ENCODE measurements at places on chromosomes 2 and 18.
A peak's percentile ranks its signal among the peaks of the same experiment; 100 is the strongest.

GRCh38 chr2:38508311-38509039 lies 94.3 kb downstream of the HNRNPLL start:
- no peaks in the 10 kb centered on the region for H3K36me3 ChIP-seq
- no peak overlapping the region for H3K4me3 ChIP-seq
- DNase-seq = peak; percentile 96
- no peak overlapping the region for H3K27ac ChIP-seq
- no peaks in the 10 kb centered on the region for H3K27me3 ChIP-seq

DNA sequence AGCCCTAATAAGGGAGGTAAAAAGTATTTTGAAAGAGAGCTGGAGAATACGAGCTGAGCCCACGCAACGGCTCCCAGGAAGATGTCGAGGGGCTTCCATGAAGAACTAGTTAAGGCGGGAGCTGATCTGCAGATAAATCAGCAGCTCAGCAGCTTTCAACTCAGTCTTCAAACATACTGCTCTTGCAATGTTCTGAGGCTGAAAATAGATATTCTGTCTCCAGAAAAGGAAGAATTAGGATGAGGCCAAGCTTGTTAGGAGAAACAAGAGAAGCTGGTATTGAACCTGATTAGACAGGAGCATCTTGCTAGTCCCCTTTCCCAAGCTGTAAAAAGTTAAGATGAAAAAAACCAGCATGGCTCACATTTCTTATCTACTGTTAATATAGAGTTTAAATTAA lies 91.1 kb downstream of the AFF3 start:
- no peak for DNase-seq
- H3K36me3 ChIP-seq = no peaks in the 10 kb centered on the region
- no peaks in the 10 kb centered on the region for H3K4me1 ChIP-seq
- H3K27ac ChIP-seq = no peak overlapping the region

DNA sequence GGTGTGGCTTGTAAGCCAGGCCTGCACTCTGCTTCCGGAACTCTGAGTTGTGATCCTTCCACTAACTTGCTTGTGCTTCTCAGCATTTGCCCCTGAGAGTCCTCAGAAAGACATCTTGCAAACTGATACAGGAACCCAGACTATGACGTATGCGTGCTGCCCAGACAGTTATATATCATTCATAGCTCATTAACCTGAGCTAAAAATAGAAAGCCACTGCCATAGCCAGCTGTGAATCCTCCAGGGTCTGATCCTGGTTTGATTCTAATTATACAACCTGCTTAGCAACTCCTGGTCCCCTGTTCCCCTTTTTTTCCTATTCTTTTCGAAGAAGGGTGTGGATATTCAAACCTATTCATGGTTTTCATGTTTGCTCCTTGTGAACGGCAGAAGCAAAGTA lies 63.7 kb downstream of the MARCHF4 start:
- DNase-seq = no peak
- H3K36me3 ChIP-seq = no peaks in the 10 kb centered on the region
- no peaks in the 10 kb centered on the region for H3K4me1 ChIP-seq
- H3K27ac ChIP-seq = no peak overlapping the region
- H3K4me3 ChIP-seq = no peak overlapping the region

- H3K4me1 ChIP-seq = no peaks in the 10 kb centered on the region
- H3K27me3 ChIP-seq = no peaks in the 10 kb centered on the region
- peak; percentile 46 for DNase-seq
These were observed 1105.8 kb upstream of the NXPH2 start for GRCh38 chr2:139885921-139886498.

DNA sequence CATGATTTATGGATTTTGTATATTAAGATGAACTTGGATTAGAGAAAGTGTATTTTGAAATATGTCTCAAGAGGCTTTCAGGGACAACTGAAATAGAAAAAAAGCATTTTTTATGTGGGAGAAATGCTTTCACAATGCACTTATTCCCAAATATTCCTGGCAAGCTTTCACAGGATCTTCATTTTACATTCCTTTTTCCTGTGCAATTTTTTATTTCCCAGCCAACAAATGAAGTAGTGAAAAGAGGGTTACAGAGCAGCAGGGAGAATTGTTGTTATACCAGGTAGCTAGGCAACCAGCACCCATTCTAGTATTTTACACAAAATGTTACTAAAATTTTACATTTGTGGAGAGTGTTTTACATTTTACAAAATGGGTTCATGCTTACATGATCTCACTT lies 167.0 kb upstream of the RPRM start:
- H3K27me3 ChIP-seq = no peaks in the 10 kb centered on the region
- no peak overlapping the region for H3K27ac ChIP-seq
- H3K36me3 ChIP-seq = no peaks in the 10 kb centered on the region
- H3K4me3 ChIP-seq = no peak overlapping the region
- no peaks in the 10 kb centered on the region for H3K4me1 ChIP-seq
- no peak for DNase-seq

DNA sequence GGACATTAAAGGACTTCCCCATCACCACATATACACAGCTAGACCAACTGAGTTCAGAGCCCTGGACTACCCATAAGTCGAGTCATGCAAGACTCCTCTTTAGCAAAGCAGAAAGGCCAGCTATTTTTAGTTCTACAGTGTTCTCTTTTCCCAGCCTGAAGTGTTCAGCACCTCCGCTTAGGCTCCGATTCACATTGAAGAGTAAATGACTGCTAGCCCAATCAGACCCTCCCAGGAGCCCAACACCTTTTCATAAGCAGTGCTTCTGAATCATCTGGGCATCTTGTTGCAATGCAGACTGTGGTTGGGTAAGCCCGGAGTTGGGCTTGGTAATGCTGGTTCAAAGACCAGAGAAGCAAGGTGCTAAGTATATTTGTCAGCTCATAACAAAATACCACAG lies 138.6 kb upstream of the MSH6 start:
- no peaks in the 10 kb centered on the region for H3K4me1 ChIP-seq
- no peaks in the 10 kb centered on the region for H3K36me3 ChIP-seq
- H3K4me3 ChIP-seq = no peak overlapping the region
- no peaks in the 10 kb centered on the region for H3K27me3 ChIP-seq
- H3K27ac ChIP-seq = no peak overlapping the region

- no peak overlapping the region for H3K4me3 ChIP-seq
- no peaks in the 10 kb centered on the region for H3K27me3 ChIP-seq
- H3K27ac ChIP-seq = no peak overlapping the region
- H3K4me1 ChIP-seq = no peaks in the 10 kb centered on the region
- H3K36me3 ChIP-seq = no peaks in the 10 kb centered on the region
These were observed 104.0 kb downstream of the CYRIA start for GRCh38 chr2:16561676-16562075.

DNA sequence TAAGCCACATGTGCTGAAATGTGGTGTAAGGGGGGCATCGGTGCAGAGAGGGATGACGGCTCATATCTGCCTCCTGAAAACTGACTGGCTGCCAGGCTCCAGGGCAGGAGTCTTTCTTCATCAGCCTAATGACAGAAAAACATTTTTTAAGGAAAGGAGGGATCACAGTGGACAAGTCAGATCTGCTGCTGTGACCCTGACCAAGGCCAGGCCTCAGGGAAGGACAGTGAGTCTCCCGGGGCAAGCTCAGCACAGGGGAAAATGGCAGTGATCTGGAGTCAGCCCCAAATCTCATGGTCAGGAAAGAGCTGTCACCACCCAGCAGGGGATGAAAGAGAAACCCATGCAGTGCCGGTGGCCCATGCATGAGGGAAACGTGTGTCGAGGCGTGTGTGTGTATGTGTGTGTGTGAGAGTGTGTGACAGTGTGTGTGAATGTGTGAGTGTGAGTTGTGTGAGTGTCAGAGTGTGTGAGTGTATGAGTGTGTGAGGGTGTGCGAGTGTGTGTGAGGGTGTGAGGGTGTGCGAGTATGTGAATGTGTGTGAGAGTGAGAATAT lies 134.5 kb downstream of the INHBB start:
- H3K36me3 ChIP-seq = no peaks in the 10 kb centered on the region
- no peaks in the 10 kb centered on the region for H3K27me3 ChIP-seq
- no peak for DNase-seq
- no peaks in the 10 kb centered on the region for H3K4me1 ChIP-seq
- H3K27ac ChIP-seq = no peak overlapping the region
- H3K4me3 ChIP-seq = no peak overlapping the region

DNA sequence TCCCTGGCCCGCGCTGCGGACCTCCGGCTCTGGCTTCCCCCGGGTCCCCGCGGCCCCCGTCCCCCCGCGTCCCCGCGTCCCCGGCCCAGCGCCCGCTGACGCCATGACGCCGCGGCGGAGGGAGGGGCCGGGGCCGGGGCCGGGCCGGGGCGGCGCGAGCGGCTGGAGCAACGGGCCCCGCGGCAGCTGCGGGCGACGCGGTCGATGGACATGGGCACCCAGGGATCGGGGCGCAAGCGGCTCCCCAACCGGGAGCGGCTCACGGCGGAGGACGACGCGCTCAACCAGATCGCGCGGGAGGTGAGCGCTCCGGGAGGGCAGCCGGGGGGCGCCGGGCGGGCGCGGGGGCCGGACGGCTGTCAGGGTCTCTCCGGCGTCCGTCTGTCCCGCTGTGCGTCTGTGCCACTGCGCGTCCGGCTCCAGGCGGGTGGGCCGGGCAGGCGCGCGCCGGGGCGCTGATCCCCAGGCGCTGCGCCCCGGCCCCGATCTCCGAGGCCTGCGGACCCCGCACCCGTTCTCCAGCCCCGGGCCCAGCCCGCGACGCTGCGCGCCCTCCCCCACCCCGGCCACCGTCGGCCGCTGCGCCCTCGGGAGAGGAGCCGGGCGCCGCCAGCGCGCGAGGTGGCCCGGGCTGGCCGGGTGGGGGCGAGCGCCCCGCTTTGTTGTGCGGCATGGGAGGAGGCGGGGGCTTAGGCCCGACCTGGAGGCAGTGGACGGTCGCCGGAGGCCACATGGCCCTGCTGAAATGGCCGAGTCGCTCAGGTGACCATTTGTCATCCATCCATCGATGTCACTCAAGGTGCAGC lies at the start of gene LRRFIP1:
LRRFIP1 (plus strand) TSS at position 147 of the 806 bp plus-strand sequence; CDS start at position 205, 58 bp downstream.
- H3K27me3 ChIP-seq = no peaks in the 10 kb centered on the region
- H3K36me3 ChIP-seq = no peaks in the 10 kb centered on the region
- peak; percentile 29 for DNase-seq
- peak within 1 kb of the TSS; percentile 60 for H3K4me3 ChIP-seq
- peaks cover 6% of the 10 kb centered on the region for H3K4me1 ChIP-seq
- H3K27ac ChIP-seq = no peak within 1 kb of the TSS

- no peaks in the 10 kb centered on the region for H3K27me3 ChIP-seq
- no peak for DNase-seq
- H3K4me3 ChIP-seq = no peak overlapping the region
- no peaks in the 10 kb centered on the region for H3K36me3 ChIP-seq
These were observed 519.3 kb upstream of the ID2 start for GRCh38 chr2:8162552-8162951.

DNA sequence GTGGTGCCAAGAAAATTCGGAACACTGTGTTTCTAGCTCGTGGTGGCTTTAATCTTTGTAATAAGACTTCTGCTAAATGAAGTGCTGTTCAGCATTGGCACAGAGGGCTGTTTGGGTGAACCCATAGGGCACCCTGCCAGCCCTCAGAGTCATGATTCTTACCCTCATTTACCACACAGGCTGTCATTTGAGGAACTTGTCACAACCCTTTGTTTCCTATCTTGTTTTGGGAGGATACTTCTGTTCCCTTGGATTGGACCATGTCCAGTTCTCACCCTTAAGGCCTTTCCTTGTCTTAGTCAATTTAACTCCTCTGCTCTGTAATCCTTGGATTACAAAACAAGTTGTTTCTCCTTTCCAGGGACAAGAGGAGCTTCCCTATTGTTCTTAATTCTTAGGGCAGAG lies 225.7 kb downstream of the MTX2 start:
- no peak for DNase-seq
- no peaks in the 10 kb centered on the region for H3K36me3 ChIP-seq

GRCh38 chr2:144701259-144701658 lies 181.3 kb upstream of the ZEB2 start:
- no peak overlapping the region for H3K4me3 ChIP-seq
- H3K27me3 ChIP-seq = no peaks in the 10 kb centered on the region
- H3K4me1 ChIP-seq = no peaks in the 10 kb centered on the region
- DNase-seq = no peak
- H3K36me3 ChIP-seq = no peaks in the 10 kb centered on the region

- H3K27me3 ChIP-seq = peaks cover 50% of the 10 kb centered on the region
- no peak for DNase-seq
- peaks cover 4% of the 10 kb centered on the region for H3K4me1 ChIP-seq
- no peak overlapping the region for H3K4me3 ChIP-seq
These were observed 6.1 kb upstream of the SALL3 start for GRCh38 chr18:78973357-78974083.

- H3K4me3 ChIP-seq = no peak overlapping the region
- DNase-seq = peak; percentile 73
These were observed 936.0 kb downstream of the TRIB2 start for GRCh38 chr2:13652531-13653313.

DNA sequence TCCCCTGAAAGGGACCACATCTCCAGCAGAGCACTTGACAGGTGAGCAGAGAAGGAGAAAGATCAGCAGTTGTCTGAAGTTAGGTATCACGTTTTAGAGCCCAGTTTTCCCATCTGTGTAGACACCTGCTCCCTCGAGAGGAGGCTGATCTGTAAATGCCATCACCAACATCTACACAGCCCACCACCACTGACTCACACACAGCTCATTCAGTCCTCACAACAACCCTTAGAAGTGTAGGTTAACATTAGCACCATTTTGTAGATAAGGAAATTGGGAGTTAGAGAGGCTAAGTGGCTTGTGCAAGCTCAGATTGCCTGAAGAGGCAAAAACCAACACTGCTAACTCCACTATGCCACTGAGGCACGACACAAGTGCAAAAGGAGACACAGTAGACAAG lies 37.2 kb upstream of the STAT1 start:
- DNase-seq = peak; percentile 62
- H3K4me3 ChIP-seq = no peak overlapping the region
- H3K27me3 ChIP-seq = no peaks in the 10 kb centered on the region

DNA sequence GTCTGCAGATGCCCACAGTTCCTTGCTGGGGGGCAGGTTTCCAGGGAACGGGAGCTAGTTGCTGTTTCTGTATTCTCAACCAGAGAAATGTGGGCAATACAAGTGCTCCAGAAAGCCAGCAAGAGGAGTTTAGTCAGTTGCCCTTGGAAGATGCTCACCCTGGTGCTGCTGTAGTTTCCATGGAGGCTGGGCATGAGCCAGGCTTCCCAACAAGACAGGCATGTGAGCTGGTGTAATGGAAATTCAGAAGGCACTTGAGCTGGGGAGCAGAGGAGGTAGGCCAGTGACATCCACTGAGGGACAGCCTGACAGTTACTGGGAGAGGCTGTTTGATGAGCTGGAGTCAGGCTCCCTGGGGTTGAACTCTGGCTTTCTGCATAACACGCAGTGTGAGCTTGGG lies 7.7 kb downstream of the HK2 start:
- no peaks in the 10 kb centered on the region for H3K36me3 ChIP-seq
- peaks cover 16% of the 10 kb centered on the region for H3K4me1 ChIP-seq
- DNase-seq = no peak
- no peak overlapping the region for H3K27ac ChIP-seq
- H3K4me3 ChIP-seq = no peak overlapping the region
- H3K27me3 ChIP-seq = no peaks in the 10 kb centered on the region

- H3K27me3 ChIP-seq = no peaks in the 10 kb centered on the region
- H3K4me3 ChIP-seq = no peak overlapping the region
- H3K27ac ChIP-seq = no peak overlapping the region
- H3K36me3 ChIP-seq = no peaks in the 10 kb centered on the region
- DNase-seq = peak; percentile 74
These were observed 324.0 kb downstream of the IRS1 start for GRCh38 chr2:226475650-226476049.

- no peaks in the 10 kb centered on the region for H3K4me1 ChIP-seq
- DNase-seq = peak; percentile 69
- no peak overlapping the region for H3K4me3 ChIP-seq
- H3K27me3 ChIP-seq = no peaks in the 10 kb centered on the region
These were observed 74.7 kb downstream of the HNRNPLL start for GRCh38 chr2:38528008-38528442.

- peaks cover 2% of the 10 kb centered on the region for H3K4me1 ChIP-seq
- H3K36me3 ChIP-seq = no peaks in the 10 kb centered on the region
These were observed 1359.7 kb upstream of the NRXN1 start for GRCh38 chr2:52391621-52392020.

All from mesendoderm (in vitro differentiated cells).